ENCODE measurements at places on chromosomes 16 and 17. TPM values are rescaled to one million over a fixed set of nuclear protein-coding genes. Genes with fewer than 3 reads are reported as not detected.

DNA sequence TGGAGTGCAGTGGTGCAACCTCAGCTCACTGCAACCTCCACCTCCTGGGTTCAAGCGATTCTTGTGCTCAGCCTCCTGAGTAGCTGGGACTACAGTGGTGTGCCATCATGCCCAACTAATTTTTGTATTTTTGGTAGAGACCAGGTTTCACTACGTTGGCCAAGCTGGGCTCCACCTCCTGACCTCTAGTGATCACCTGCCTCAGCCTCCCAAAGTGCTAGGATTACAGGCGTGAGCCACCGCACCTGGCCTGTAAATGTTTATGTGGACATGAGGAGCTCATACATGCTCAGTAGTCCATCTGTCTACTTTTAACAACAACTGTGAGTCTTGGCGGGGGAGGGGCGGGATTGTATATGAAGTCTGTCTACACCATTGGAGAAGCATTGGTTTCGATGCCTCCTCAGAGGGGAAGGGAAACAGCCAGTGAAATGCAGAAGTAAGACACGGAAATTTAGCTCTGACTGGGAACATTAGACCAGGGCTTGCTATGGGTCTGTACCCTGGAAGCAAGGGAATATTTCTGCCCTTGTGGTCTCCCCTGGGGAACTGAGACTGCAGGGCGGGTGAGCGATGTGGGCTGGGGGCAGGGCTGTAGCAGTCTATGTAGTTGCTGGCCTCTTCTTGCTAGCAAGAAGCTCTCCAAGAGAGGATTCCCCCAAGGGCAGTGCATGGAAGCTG is 9.3 kb downstream of the NUBP1 start:
- H3K4me1 ChIP-seq, result no peaks in the 10 kb centered on the region
- no peaks in the 10 kb centered on the region for H3K27me3 ChIP-seq
- no peak overlapping the region for H3K4me3 ChIP-seq
- DNase-seq, result no peak
- no peaks in the 10 kb centered on the region for H3K36me3 ChIP-seq

DNA sequence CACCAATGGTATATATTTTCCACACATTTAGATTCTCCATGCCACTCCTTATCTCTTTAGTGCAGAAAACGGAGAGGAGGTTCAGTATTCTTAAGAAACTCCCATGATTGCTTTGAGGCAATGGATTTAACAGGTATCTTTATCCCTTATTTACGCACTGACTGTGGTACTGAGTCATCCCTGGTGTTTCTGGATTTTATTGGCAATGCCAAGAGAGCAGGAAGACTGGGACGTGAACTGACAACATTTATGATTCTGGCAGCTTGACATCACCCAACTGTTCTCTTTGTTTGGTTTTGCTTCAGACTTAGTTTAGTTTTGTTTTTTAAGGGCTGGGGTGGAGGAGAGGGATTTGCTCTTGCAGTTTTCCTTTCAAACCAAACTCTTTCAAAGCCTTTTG is 131.4 kb downstream of the WWOX start:
- no peak overlapping the region for H3K4me3 ChIP-seq
- H3K36me3 ChIP-seq, result no peaks in the 10 kb centered on the region
- peak; percentile 50 for DNase-seq
- H3K27me3 ChIP-seq, result no peaks in the 10 kb centered on the region
- H3K27ac ChIP-seq, result peak overlapping the region; percentile 35

CCR7 gene
- total RNA-seq, result not detected

- H3K4me3 ChIP-seq, result no peak overlapping the region
- H3K4me1 ChIP-seq, result no peaks in the 10 kb centered on the region
- no peak for DNase-seq
- no peak overlapping the region for H3K27ac ChIP-seq
These were observed 377.7 kb upstream of the ERCC4 start for GRCh38 chr16:13542284-13542683.

DNA sequence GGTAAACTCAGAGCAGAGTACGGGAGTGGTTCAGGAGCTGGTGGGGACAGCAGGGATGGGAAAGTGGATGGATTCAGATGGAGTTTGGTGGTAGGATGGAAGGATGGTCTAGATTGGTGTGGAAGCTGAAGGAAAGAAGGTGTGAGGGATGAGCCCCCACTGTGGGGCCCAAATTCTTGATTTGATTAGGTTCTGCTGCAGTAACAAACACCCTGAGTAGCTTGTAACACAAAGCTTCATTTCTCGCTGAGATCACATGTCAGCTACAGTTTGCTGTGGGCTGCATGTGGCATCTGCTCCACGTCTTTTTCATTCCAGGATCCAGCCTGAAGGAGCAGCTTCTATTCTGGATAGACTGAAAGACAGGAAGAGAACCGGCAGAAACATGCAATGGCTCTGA is 143.8 kb downstream of the IRX3 start:
- no peaks in the 10 kb centered on the region for H3K27me3 ChIP-seq
- no peak overlapping the region for H3K27ac ChIP-seq
- no peak overlapping the region for H3K4me3 ChIP-seq
- no peaks in the 10 kb centered on the region for H3K36me3 ChIP-seq
- no peak for DNase-seq

- DNase-seq, result no peak
- H3K36me3 ChIP-seq, result no peaks in the 10 kb centered on the region
- no peaks in the 10 kb centered on the region for H3K4me1 ChIP-seq
- no peaks in the 10 kb centered on the region for H3K27me3 ChIP-seq
- no peak overlapping the region for H3K27ac ChIP-seq
These were observed 310.7 kb upstream of the CCL2 start for GRCh38 chr17:33944412-33944811.

GRCh38 chr16:81469183-81469677 is 24.6 kb downstream of the CMIP start:
- no peak overlapping the region for H3K4me3 ChIP-seq
- no peaks in the 10 kb centered on the region for H3K36me3 ChIP-seq
- DNase-seq, result no peak
- H3K27me3 ChIP-seq, result no peaks in the 10 kb centered on the region
- H3K27ac ChIP-seq, result no peak overlapping the region

GRCh38 chr17:12021623-12022140 is 1.0 kb downstream of the MAP2K4 start:
- no peaks in the 10 kb centered on the region for H3K27me3 ChIP-seq
- peak overlapping the region; percentile 98 for H3K4me3 ChIP-seq
- H3K27ac ChIP-seq, result peak overlapping the region; percentile 82
- peaks cover 5% of the 10 kb centered on the region for H3K4me1 ChIP-seq

- H3K36me3 ChIP-seq, result peaks cover 2% of the 10 kb centered on the region
- H3K4me1 ChIP-seq, result no peaks in the 10 kb centered on the region
- no peak overlapping the region for H3K27ac ChIP-seq
- no peak overlapping the region for H3K4me3 ChIP-seq
These were observed 31.9 kb downstream of the USP22 start for GRCh38 chr17:21010705-21011596.

DNA sequence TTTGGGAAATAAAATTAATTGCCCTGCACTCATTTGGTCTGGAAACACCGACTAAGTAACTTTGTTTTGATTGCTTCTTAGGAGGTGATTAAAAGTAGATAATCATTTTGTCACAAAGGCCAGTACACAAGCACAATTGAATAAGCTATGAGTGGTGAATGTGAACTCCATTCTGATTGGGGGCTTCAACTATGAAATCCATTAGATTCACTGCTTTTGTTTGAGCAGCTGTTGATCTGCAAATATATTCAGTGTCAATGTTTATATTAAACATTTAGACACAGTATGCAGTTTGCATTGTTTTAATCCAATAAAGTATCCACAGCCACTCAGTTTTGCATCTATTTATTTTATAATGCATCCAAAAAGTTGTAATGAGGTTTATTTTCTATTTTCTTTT is 817.5 kb downstream of the CDH11 start:
- H3K36me3 ChIP-seq, result no peaks in the 10 kb centered on the region
- H3K4me1 ChIP-seq, result no peaks in the 10 kb centered on the region
- H3K27me3 ChIP-seq, result no peaks in the 10 kb centered on the region
- H3K27ac ChIP-seq, result no peak overlapping the region
- no peak overlapping the region for H3K4me3 ChIP-seq

ARL5C gene
- not detected for total RNA-seq

- H3K4me1 ChIP-seq, result no peaks in the 10 kb centered on the region
- no peak overlapping the region for H3K4me3 ChIP-seq
- no peaks in the 10 kb centered on the region for H3K27me3 ChIP-seq
- DNase-seq, result no peak
- H3K27ac ChIP-seq, result no peak overlapping the region
- H3K36me3 ChIP-seq, result no peaks in the 10 kb centered on the region
These were observed 197.1 kb downstream of the ABCC12 start for GRCh38 chr16:47958726-47959125.

CSH1 gene
- not detected for total RNA-seq

GRCh38 chr16:70728150-70728549 is 42.3 kb upstream of the MTSS2 start:
- no peak overlapping the region for H3K4me3 ChIP-seq
- H3K4me1 ChIP-seq, result peaks cover 8% of the 10 kb centered on the region
- no peaks in the 10 kb centered on the region for H3K36me3 ChIP-seq

DNA sequence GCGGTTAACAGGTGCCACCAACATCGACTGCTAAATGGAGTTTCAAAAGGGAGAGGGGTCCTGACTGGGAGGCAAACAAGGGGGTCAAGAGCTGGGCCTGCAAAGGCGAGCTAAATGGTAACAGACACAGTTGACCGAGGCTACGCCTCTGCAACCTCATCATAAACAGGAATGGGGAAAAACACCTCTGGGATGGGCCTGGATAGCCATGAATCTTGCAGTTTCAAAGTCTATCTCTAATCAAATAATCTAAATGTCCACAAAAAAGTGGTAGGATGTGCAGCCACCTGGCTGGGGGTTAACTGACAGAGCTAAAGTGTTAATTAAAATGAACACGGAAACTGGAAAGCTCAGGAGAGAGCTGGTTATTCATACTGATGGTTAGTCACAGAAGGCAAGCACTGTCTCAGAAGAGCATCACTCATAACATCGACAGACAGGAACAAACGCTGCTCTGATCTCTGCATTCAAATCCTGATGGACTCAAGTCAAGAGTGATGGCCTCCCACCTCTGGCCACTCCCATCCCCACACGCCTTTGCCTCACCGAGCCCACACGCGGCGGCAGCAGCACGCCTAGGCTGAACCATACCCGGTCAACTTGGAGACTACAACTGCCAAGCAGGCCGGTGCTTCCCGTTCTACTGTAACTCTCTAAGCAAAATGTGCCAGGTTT is 56.3 kb downstream of the CREBBP start:
- H3K36me3 ChIP-seq, result no peaks in the 10 kb centered on the region
- no peak overlapping the region for H3K4me3 ChIP-seq
- no peak for DNase-seq
- H3K27ac ChIP-seq, result peak overlapping the region; percentile 64

DNA sequence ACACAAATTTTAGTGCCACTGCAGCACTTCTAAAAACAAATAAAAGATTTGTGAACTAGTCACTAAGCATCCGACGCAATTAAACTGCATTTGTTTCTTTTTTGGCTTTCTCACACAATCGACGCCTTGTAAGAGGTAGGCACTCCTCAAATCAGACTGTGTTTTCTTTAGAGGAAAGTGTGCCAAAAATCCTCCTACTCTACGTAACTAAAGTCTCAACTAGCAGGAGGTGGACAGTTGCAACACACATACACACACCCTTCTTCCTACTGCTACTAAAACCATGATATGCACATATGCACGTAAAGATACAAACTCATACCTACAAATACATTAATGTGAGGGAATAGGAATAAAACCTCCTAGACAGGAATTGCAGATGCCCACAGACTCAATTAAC is 844.7 kb upstream of the SOX9 start:
- H3K27me3 ChIP-seq, result no peaks in the 10 kb centered on the region
- H3K4me3 ChIP-seq, result no peak overlapping the region
- H3K27ac ChIP-seq, result no peak overlapping the region
- H3K4me1 ChIP-seq, result no peaks in the 10 kb centered on the region

SLC4A1 gene
- 8.4 TPM for total RNA-seq

DNA sequence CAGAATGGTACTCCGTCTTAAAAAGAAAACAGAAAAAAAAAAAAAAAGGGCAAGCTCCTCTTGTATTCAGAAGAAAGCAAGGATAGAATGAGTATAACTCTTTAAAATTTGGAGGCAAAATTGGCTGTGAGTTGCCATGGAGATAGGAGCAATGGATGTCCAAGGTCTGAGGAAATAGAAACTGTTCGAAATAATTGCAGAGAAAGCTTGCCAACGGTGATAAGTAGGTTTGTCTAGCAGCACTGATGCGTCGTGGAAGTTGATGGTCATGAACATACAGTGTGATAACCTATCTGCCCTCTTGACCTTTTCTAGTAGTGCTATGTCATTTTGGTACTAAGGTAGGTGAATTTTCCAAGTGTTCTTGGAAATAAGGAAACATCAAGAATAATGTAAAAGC is 3.0 kb downstream of the MOSMO start:
- H3K36me3 ChIP-seq, result no peaks in the 10 kb centered on the region
- no peak overlapping the region for H3K4me3 ChIP-seq
- H3K27me3 ChIP-seq, result no peaks in the 10 kb centered on the region

ADAD2 gene
- not detected for total RNA-seq

DNA sequence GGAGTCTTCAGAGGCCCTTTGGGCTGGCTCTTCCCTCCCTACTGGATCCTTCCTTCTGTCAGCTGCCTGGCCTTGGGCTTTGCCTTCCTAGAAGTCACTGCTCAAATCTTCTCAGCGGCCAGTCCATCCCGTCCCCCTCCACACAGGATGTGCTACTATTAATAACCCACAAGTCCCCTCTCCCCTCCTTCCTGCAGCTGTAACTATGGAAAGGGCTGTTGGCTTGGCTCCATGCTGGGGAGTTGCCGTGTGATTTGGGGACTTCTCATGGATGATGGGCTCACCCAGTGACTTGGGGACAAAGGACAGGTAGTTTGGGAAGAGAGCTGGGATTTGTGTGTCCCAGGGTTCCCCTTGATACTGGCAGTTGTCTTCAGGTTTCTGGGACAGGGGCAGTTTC is 19.4 kb downstream of the TMEM94 start:
- H3K36me3 ChIP-seq, result no peaks in the 10 kb centered on the region
- peaks cover 8% of the 10 kb centered on the region for H3K4me1 ChIP-seq
- H3K27me3 ChIP-seq, result no peaks in the 10 kb centered on the region

DNA sequence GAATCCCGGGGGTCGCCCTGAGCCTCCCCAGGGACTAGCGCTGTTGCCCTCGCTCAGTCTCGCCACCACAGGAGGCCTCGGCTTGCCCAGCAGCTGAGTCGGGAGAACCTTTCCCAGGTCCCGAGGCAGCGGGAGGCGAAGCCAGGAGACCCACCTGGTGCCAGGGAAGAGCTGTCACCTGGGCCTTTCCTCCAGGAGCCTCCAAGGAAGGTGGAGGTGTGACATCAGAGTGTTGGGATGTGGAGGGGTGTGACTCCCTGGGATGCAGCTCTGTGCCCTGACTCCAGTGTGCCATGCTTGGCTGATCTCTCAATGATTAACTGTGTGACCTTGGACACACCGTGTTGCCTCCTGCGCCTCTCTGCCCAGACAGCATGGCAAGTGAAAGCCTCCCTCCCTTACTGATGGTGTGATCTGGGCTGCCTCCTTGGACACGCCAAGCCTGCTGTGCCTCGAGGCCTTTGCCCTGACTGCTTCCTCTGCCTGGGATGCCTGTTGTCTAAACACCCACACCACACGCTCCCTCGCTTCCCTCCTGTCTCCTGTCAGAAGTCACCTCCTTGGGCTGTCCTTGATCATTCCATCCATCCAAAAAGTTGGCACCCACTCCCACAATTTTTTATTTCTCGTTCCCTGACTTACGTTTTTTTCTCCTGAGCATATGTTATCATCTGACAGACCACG is 88.0 kb downstream of the CMIP start:
- no peak overlapping the region for H3K4me3 ChIP-seq
- H3K27ac ChIP-seq, result no peak overlapping the region
- no peak for DNase-seq
- no peaks in the 10 kb centered on the region for H3K4me1 ChIP-seq
- no peaks in the 10 kb centered on the region for H3K27me3 ChIP-seq

- no peak overlapping the region for H3K27ac ChIP-seq
- H3K4me3 ChIP-seq, result no peak overlapping the region
- no peaks in the 10 kb centered on the region for H3K36me3 ChIP-seq
- no peak for DNase-seq
These were observed 64.8 kb downstream of the CLEC16A start for GRCh38 chr16:11009027-11009755.

PPM1E gene
- total RNA-seq, result not detected

NPIPB13 gene
- 16.2 TPM for total RNA-seq
